ENCODE measurements at places on chromosomes 12 and 14.

GRCh38 chr14:43338713-43339112 is 1168.4 kb downstream of the FSCB start:
- no peak for DNase-seq

DNA sequence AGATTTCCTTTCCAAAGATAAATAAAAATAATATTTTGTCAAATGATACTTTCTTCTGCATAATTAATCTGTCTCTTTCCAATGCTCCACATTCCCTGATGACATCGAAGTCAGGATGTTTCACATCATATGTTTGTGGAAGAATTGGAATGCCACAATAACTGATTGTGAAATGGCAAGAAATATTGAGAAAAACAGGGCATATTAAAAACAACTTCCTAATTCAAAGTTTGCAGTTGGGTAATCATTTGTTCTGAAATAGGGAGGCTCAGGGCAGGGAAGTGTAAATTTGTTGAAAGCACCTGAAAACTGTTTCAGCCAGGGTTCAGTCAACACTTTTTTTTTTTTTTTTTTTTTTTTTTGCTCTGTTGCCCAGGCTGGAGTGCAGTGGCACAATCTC is 50.7 kb downstream of the BCAT1 start:
- no peak for DNase-seq

DNA sequence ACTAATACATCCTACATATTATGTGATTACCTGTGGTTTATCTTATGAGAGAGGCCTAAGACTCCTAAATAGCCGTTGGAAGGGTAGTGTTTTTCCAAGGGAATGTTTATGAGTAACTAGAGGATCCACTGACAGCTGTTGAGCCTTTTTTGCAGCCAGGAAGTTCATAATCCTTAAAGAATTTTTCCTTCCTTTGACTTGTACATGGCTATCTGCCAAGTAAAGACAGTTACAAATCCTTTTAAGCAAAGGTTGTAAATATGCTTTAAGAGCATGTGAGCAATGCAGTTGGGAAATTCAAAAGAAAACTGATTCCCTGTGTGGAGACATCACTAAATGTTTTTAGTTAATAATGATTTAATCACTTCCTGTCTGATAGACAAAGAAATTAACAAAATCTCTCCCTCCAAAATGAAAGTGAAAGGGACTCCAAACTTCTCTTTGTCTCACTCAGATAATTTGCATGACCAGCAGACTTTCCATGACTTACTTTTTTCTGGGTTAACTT is 333.8 kb downstream of the PDZRN4 start:
- no peak for DNase-seq

GRCh38 chr14:34365309-34365915 is 96.6 kb downstream of the SPTSSA start:
- no peak for DNase-seq

DNA sequence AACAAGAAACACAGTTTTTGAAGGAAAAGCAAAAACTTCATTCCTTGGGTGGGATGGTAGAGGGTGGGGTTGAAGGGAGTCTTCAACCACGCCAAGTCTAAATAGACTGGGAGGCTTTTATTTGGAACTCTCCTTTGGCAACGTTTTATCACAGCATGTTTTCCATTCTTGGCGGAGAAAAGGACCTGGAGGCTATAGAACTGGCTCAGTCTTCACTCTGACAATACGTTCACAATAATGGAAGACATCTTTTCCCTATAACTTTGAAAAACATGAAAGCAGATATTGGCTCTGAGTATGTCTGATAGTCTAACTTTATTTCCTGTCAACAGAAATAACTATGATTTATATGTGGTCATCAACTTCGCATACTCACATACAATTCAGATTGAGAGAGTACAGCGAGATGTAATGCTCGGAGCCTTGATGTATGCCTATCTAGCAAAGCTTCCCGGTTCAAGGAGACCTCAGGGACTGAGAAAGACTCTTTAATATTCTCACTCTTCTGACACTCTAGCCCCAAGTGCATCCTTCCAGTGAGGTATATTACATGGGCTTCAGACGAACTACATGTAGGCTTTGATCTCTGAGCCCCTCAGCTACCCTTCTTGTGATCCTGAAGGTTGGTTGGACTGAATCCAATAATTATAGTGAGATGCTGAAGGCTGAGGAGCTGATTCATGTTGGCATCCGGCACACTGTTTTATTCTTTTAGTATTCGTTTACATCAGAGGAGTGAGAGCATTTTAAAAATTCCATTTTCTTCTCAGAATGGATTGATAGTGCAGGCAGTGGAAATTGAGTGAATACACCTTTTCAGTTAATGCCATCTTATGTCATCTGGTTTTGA is 14.0 kb downstream of the TMEM30B start:
- no peak for DNase-seq

DNA sequence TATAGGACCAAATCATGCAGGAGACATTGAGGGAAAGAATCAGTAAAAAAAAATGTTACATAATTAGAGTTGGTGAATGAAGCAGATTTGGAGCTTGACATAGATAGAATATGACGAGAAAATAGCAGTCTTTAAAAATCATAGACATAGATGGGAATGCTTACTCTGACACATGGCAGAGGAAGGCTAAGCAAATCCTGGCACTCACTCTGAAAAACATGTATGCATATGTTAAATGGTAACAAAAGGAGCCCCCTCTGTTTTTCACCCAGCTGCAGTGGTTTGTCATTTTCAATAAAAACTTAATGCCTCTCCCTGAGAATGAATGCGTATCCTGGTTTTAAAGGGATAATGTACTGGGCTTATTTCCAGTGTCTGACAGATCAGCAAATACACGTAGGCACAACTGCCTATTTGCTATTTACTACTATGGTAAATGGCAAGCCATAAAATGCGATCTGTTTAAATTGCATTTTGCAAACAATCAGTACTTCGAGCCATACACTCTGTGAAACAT is 561.2 kb upstream of the SEL1L start:
- DNase-seq = no peak

GRCh38 chr12:124393831-124394230 is 98.9 kb downstream of the RFLNA start:
- no peak for DNase-seq

- no peak for DNase-seq
Measured at GRCh38 chr12:68331500-68331868, 678 bp downstream of the MDM1 start.

DNA sequence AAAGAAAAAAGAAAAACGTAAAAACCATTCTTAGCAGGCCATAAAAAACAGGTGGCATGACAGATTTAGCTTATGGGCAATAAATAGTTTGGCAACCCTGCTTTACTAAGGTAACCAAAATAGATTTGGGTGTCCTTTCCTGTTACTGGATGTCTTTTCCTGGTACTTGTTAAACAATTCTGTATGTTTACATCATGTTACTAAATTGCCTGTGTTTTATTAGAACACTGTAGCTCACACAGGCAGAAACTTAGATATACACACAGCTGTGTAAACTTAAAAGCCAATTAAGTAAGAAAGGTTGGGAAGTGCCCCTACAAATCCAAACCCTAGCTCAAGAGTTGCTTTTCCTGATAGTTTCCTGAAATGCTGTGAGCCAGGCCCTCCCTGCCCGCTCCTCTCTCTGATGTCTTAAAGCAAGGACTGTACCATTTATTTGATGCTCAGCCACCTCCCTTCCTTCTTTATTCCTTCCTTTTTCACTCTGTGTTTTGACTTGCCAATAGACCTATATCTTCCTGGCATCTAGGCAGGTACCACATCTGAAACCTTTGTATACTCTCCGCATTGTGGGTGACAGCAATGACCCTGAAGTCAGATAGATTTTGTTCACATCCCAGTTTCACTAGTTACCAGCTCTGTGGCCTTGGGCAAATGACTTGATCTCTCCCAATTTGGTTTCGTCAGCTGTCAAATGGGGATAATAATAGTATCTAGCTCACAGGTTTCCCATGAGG is 3.7 kb upstream of the CAMKK2 start:
- DNase-seq = no peak

DNA sequence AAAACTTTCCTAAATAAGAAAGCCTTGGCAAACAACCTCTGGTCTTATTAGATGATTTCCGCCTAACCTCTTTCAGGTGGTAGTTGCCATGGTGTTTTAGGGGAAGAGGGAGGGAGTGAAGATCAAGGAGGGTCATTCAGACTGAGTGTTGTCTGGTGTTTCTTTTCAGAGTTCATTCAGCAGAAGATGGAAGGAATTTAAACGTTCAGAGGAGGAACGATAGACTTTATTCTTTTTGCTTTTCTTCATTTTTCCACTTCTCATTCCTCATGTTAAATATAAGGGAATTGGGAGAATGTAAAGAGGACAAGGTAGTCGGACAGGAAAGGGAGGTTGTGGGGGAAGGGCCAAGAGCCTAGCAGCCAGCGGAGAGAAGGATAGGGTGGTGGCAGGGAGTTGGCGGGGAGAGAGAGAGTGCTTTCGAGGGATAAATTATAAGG is 17.4 kb upstream of the SALL2 start:
- DNase-seq = no peak

Measured in iPS DF 6.9 (cell line).